ENCODE measurements at places on chromosomes 5 and 9.

GRCh38 chr5:81749561-81750307, 1.2 kb downstream of the SSBP2 start:
- no peak for DNase-seq

DNA sequence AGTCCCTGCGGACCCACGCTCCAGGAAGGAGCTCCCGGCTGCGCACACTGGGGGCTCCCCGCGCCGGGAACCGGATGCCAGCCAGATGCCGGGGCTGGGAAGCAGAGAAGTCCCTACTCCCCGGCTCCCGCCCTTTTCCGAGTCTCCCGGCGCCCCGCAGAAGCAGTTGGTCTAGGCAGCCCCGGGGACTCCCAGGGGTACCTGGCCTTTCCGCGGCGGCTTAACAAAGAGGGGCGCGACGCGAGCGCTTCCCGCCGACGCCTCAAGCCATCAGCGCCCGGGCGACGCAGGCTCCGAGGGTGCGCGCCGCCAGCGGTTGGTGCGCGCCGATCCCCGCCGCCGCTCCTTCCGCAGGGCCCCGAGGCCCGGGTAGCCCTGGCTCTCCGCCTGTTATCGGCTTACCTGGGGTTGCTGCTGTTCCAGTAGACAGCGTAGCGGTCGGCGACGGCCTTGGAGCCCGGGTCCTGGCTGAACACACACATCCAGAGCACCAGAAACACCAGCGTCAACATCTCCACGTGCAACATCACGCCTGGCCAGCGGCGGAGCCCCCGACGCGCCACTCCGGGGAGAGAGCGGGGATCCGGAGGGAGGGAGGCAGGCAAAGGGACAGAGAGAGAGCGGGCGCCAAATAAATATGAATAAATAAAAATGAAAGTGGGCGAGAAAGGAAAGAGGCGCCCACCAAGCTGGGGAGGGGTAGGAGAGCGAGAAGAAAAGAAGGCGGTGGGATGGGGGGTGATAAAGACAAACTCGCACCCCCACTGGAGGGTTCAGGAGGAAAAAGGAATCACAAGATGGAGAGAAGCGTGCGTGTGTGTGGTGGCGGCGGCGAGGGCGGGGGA, 428 bp downstream of the EFNA5 start:
- DNase-seq: peak; percentile 26

- no peak for DNase-seq
These were observed 182.4 kb downstream of the ACTL7B start for GRCh38 chr9:108673386-108673785.

- no peak for DNase-seq
These were observed 68.7 kb upstream of the CDH6 start for GRCh38 chr5:31124651-31125305.

DNA sequence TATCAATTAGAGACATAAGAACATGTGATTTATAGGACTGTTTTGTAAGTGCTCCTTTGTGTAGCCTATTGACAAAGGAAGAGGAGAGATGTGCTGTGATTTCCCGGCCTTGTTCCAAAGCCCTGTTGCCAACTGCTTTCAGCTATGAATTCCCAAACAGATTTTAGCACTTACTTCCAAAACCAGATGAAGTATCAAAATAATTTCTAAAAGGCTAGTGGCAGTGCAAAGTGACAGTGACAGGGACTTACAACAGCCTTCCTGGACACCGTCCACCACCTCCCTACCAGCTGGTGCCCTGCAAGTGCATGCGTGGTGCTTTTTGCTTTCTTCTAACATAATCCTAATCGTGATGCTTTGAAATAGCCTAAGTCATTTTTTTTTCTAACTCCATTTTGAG, 254.1 kb upstream of the ACTBL2 start:
- DNase-seq: no peak

- DNase-seq: no peak
These were observed 259.4 kb downstream of the AUH start for GRCh38 chr9:91102269-91102668.

GRCh38 chr9:92970467-92970923, 23.2 kb downstream of the FGD3 start:
- DNase-seq: peak; percentile 62

DNA sequence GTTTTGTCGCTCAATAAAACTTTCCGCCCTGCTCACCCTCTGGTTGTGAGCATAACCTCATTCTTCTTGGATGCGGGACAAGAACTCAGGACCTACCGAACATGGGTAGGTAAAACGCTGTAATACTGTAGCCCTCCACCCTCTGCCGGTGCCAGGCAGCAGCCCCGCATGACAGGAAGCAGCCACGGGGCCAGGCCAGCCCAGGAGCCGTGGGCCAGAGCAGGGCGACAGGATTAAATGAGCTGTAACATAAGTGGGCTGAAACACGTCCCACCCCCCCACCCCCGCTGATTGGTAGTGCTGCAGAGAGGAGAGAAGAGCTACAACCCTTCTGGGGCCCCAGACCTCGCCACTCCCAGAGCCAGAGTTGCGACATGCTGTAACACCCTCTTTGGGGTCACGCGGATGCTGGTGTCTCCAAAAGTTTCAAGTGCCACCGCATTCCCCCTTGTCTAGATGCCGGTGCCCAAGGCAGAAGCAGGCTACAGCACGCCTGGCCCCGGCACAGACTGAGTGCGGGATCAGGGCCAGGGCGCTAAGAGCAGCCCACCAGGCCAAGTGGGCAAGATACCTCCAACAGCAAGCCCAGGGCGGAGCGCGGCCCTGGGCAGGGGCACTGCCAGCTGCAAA, 81.8 kb downstream of the FBXW11 start:
- DNase-seq: no peak

DNA sequence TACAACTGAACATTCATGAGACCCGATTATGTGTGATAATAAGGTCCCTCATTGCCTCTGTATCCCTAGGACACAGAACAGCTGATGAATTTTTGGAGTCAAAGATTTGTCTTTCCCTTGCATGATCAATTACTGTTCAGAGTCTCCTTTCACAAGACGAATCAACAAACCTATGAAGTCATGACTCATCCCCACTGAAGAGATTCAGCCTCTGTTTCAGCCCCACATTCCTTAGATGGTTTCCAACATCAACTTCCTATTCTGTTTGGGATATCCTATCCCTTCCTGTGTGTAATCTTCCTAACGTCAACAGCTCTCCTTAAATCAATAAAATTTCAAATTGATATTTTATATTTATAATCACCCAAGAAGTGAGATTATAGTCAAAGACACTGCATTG, 199.0 kb downstream of the DNAH5 start:
- DNase-seq: peak; percentile 55

DNA sequence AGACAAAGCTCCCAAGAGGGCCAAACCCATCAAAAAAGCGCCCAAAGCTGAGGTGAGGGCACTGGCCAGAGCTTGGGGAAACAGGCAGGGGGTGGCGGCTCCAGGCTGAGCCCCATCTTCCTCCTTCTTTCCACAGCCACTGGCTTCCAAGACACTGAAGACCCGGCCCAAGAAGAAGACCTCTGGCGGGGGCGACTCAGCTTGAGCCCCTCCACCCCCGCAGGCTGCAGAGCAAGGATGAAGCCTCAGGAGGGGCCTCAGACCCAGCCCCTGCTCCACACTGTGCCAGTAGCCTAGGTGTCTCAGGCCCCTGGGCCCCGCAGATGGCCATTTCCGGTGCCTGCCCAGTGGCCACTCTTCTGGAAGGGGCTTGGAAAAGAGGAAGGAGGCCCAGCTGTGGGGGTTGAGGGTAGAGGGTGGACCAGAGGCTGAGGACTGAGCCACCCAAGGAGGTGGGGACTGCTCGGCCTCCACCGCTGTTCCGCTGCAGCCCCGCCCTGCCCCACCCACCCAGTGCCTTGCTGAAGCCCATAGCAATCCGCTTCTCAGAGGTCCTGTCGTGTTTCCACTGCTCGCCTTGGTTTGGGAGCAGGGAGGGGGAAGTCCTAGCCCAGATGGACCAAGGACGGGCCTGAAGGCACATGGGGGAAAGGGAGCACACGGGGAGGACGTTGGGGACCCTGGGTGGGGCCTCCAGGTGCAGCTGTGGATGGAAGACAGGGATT, 6.9 kb downstream of the REEP2 start:
- no peak for DNase-seq

DNA sequence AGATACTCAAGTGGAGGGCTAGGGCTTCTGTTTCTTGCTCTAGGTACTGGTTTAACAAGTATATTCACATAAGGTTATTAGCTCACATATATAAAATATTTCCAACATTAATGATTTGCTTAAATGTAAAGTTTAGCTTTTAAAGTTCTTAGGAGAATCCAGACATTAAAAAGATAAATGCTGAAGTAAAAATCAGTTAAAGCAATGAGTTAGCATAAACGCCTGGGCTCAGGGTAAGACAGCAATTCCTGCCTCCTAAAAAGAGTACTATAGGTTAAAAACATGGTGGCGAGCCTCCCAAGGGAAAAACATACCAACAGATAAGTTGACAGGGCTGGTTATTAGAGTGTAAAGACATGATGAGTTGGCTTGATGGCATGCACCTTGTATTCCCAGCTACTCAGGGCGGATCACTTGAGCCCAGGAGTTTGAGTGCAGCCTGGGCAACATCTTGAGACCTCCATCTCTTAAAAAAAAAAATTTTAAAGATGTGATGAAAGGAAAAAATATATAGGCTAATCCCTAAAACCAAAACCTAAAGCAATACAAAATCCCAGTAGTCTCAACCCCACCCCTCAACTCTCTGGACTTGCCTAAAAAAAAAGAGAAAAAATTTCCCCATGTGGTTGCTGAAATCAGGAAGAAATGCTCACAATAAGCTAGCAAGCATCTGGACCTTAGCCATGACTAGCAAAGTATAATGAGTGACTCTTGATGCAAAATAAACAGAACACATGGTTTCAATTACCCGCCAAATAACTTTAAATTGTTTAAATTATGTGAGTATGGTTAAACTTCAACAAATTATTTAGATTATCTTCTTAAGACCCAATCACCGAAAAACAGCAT, 3.6 kb downstream of the GOLPH3 start:
- peak; percentile 13 for DNase-seq

DNA sequence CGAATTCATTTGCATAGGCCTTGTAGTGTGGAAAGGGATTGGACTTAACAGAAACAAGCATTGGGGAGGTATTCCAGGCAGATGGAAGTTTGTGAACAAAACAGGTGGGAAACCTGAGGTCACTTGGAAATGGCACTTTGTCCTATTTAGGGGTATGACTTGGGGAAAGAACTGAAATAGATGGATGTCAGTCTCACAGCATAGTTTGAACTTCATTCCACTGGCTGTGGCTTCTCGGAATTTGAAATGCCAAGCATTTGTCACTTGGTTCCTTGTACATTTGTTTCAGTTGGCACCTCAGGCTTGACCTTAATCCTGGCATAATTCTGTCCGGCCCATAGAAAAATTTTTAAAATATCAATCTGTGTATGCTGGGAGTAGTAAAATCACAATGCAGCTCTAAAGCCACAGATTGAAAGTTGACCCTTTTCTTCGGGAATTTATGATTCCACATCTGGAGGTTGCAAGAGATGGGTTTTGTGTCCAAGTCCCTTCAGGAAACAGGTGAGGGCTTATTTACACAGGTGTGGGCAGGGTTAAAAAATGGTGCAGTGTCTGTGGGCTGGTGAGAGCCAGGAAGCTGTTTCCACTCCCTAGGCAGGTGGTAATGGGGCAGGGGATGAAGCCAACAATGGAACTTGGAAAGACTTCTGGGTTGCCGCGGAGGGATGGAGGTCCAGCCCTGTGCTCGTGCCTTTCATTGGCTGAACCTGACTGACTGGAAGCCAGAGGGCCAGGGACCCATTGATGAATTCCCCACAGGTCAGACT, 39.2 kb upstream of the PDE8B start:
- no peak for DNase-seq

DNA sequence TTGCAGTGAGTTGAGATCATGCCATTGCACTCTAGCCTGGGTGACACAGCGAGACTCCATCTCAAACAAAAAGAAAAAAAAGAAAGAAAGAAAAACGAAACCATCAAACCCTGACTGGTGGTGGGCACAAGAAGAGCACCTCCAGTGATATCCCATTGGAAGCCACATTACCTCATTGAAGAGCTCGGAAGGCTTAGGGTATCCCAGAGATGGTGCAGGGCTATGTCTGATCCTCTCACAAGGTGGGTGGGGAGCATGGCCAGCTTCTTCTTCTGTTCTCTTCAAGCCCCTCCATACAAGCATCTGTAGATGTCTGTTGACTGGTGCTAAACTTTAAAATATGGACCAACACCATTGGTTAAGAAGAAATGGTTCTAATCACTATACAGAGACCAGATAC, 45.8 kb downstream of the GAS1 start:
- no peak for DNase-seq

GRCh38 chr5:172979778-172980177, 3.8 kb upstream of the ATP6V0E1 start:
- peak; percentile 22 for DNase-seq

GRCh38 chr5:124453221-124454051, 293.0 kb downstream of the ZNF608 start:
- DNase-seq: peak; percentile 52

Data from A172 (cell line).